ENCODE measurements at places on chromosomes 7 and 10.
A peak's percentile ranks its signal among the peaks of the same experiment; 100 is the strongest.

GRCh38 chr10:70267161-70267933, 16.5 kb downstream of the NPFFR1 start:
- no peak for DNase-seq

GRCh38 chr7:82230811-82231581, 212.6 kb downstream of the CACNA2D1 start:
- DNase-seq = no peak

DNA sequence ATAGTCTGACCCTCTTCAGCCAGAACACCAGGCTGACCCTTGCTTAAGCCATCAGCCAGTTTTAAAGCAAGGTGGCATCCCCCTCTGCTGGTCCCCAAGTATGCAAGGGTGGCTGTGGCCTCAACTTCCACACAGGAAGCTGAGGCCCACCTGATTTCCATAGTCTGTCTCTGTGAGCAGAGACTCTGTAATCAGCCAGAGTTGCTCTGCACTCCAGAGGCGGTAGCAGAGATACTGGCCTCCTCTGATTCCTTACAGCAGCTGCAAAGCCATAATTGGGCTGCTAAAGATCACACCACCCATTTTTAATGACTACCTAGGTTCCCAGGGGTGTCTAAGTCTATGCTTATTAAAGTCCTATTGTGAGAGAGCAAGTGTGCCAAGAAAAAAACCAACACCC, 1.8 kb downstream of the PDAP1 start:
- no peak for DNase-seq

DNA sequence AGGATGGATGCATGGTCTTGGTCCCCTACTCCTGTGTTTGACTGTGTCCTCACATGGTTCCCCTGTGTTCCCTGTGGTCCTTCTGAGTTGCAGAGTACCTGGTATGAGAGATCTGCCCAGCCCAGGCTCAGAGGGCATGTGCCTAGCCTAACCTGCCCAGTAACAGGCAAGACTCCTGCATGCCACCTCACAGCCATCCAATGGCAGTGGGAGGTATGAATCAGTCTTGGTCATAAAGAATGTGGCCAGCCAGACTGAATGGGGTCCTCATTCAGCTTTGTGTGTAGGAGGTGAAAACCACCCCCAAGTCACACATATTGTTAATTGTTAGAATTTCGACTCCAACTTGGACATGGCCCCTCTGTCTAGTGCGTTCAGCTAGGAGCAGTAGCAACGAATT, 17.2 kb upstream of the GPR158 start:
- DNase-seq = no peak

- no peak for DNase-seq
Measured at GRCh38 chr10:13652860-13653259, 66.1 kb downstream of the PRPF18 start.

DNA sequence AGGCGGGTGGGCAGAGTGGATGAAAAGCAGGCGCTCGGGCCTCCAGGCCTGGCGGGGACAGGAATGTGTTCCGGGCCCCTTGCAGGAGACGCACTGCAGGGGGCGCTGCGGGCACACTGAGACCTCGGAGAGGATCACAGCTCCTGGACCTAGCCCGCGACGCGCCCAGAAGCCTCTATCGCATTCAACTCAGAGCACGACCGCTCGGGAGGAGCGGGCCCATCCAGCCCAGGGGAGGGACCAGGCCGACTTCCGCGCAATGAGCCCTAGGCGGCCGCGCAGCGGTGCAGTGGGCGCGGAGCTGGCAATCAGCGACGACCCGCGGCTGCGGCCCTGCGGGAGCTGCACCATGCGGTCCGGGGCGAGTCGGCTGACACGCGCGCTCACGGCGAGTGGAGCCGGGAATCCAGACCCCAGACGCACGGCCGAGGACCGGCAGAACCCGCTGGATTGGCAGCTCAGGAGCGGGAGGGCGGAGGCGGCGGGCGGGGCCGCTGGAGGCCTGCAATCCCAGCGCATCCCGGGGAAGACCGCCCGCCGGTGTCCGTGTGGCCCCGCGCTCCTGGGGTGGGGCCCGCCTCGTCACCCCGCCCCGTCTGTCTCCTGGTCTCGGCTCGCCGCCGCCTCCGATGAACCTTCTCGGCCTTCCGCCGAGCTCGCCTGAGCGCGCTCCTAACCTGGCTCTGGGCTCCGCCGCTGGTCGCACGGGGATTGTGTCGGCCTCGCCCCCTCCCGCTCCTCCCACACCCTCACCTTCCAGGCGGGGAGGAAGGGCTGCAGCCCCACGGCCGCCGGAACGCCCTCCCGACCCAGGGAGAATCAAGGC, 33.5 kb upstream of the GRID1 start:
- peak; percentile 89 for DNase-seq

DNA sequence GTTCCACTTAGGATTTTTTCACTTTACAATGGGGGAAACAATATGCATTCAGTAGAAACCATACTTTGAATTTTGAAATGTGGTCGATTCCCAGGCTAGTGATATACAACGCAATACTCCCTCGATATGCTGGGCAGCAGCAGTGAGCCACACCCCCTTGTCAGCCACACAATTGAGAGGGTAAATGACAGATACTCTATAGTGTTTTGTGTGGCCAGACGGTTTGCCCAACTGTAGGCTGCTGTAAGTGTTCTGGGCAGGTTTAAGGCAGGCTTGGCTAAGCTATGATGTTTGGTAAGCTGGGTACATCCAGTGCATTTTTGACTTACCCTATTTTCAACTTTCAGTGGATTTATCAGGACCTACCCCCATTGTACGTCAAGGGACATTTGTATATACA, 169.6 kb upstream of the KIAA1217 start:
- no peak for DNase-seq

GRCh38 chr7:72017756-72018155, 394.4 kb downstream of the CALN1 start:
- no peak for DNase-seq

DNA sequence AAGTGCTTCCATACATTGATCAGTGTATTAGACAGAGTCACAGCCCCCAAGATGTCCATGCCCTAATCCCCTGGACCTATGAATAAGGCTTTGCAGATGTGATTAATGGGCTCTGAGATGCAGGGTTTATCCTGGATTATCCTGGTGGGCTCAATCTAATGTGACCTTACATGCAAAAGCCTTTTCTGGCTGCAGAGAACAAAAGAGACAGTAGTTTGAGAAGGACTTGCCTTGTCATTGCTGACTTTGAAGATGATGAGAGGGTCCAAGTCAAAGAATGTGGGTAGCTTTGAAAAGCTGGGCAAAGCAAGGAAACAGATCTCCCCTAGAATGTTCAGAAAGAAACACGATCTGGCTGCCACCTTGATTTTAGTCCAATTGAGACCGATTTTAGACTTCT, 238.7 kb downstream of the CCSER2 start:
- no peak for DNase-seq

GRCh38 chr10:44172883-44173607, 211.9 kb downstream of the CXCL12 start:
- DNase-seq = no peak

- DNase-seq = no peak
Measured at GRCh38 chr7:32255036-32255435, 184.8 kb upstream of the PDE1C start.

DNA sequence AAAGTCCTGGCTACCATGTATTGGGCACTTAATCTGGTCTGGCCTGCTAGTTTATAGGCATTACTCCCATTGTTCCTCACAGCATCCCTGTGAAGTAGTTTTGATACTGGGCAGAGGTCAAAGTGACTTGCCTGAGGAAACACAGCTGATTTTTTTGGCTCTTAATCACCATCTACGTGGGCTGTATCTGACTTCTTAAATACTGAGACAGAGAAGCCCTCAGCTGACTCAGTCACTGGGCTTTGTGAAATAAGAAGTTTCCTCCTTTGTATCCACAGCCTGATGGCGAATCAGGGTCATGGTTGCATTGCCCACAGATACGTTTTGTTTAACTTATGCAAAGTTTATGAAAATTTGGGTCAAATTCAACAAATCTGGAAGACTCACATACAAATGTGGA, 13.2 kb downstream of the TACR2 start:
- DNase-seq = no peak

- DNase-seq = no peak
Measured at GRCh38 chr7:50262446-50262845, 42.1 kb upstream of the IKZF1 start.

DNA sequence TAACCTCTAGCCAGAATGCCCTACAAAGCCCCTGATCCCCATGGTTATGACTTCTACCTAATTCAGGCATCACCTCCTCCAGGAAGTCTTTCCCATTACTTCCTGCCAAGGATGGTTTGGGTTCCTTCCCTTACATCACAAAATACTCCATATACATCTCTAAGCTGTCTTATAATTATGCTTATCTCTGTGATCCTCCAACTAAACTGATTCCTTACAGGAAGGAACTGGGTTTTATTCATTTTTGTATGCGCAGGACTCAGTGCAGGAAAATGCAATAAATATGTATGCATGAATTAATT, 41.3 kb downstream of the PIP4K2A start:
- no peak for DNase-seq

- no peak for DNase-seq
Measured at GRCh38 chr10:43194266-43194665, 56.0 kb downstream of the CSGALNACT2 start.

DNA sequence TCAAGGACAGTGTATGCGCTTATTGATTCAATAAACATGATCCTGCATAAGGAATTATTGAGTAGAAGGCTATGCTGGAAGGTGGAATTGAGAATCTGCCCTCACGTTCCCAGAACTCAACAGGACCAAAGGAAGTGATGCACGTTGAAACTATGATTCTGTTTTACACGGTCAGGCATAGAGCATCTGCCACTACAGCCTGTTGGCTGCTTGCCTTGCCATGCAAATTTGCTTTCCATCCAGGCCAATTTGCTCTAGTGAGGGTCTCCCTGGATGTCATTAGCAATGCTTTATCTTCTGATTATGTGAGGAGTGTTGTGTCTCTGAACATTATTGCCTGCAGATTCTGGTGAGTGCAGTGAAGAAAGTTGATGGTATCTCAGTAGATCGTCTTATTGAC, 132.9 kb downstream of the ADRA2A start:
- no peak for DNase-seq

GRCh38 chr10:14884082-14884481, 5.4 kb downstream of the SUV39H2 start:
- no peak for DNase-seq

- no peak for DNase-seq
Measured at GRCh38 chr7:90173127-90173844, 19.0 kb downstream of the STEAP1 start.

DNA sequence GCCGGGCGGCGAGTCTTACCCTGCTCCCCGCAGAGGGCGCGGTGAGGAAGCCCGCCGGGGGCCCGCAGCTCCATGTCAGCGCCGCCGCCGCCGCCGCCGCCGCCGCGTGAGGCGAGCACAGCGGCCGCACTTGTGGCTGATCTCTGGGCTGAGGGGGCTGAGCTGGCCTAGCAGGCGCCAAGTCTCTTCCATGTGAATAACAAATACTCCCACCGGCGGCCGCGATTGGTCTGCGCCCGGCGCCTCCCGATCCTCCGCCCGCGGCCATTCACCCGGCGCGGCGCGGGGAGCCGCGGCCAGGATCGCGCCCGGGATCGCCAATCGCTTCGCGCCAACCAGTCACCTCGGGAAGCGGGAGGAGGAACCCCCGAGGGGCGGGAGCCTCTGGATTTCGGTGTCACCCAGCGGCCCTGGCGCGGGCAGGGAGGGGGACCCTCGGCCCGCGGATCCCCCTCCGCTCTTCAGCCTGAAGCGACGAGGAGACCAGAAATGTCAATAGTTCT, at the start of gene GRM8:
GRM8 (minus strand) TSS at position 164 of the 503 bp plus-strand sequence.
- peak; percentile 36 for DNase-seq

DNA sequence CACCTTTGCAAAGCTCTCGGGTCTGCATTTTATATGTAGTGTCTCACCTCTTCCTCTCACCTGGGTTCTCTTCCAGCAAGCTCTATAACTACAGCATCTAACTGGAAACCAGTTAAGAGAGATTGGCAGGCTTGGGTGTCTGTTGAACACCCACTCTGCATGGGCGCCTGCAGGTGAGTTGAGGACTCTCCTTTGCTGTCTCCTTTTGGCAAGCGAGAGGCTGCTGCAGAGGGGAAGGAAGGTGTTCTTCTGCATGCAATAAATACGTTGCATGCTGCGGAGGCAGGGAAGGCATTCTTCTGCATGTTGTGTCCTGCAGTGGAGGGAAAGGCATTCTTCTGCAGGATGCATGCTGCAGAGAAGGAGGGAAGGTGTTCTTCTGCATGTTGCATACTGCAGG, 81.4 kb upstream of the ADAM12 start:
- DNase-seq = no peak

DNA sequence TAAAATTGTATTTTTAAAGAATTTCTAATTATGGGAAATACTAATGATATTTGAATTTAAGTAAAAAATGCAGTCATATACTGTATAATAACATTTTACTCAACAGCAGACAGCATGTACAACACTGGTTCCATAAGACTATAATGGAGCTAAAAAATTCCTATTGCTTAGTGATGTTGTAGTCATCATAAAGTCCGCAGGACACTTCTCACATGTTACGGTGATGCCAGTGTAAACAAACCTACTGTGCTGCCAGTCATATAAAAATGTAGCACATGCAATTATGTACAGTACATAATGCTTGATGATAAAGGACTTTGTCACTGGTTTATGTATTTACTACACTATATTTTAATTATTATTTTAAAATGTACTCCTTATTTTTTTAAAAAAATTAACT, 629.3 kb downstream of the IPMK start:
- DNase-seq = no peak

DNA sequence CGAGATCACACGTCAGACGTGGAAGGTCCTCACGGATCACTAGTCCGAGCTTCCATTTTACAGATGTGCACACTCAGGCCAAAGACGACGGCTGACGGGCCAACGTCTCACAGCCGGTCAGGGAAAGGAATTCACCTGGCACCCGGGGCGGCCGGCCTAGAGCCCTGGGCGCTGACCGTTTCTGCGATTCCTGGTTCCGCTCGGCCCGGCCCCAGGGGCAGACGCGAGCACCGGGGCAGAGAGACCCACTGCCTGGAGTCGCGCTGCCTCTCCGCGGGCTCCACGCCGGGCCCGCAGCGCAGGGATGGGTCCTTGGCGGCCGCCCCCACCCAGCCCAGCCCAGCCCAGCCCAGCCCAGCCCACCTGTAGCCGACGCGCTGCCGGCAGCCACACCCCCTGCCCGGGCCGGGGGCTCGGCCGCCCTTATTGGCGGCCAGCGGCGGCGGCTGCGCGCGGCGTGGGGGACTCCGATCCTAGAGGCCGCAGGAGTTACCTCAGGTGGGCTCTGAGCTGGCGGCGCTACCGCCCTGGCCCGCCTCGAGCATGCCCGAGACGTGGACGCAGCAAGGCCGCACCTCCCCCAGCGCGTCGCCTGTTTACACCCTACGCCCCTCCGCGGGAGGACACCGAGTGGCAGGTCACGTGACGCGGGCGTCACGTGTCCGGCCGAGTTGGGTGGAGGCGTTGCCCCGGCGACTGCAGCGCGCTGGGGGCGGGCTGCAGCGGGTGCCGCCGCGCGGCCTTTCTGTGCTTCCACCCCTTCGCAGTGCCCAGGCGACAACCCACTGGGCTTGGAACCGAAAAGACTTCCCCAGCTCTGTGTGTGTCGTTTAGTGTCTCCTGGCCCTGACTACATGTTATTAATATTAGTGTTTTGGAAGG, 78.1 kb downstream of the ZFAND4 start:
- peak; percentile 94 for DNase-seq

Measured in muscle of arm (tissue), 14 donors.